Suppressor macrophage treated with lipopolysaccharide for 4 hours (primary cell): ENCODE measurements at places on chromosomes 5 and 9.

DNA sequence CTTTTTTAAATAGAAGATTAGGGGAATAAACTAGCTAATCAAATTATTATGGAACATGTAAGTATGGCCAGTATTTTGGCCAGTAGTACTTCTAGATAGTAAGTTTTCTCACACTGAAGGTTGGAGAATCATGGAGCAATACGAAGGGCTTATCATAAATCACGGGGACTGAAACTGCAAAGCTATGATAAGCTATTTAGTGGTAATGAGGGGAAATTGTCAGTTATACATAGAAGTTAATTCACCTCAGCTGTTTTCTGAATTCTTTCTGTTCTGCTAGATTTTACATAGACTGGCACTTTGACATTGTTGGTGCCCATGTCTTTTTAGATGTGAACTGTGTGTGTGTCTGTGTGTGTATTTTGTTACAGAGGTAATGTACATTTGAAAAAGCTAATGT lies 34.5 kb upstream of the FAM151B start:
- no peak for DNase-seq

- DNase-seq = no peak
Measured at GRCh38 chr5:14741801-14742440, 77.4 kb downstream of the OTULIN start.

DNA sequence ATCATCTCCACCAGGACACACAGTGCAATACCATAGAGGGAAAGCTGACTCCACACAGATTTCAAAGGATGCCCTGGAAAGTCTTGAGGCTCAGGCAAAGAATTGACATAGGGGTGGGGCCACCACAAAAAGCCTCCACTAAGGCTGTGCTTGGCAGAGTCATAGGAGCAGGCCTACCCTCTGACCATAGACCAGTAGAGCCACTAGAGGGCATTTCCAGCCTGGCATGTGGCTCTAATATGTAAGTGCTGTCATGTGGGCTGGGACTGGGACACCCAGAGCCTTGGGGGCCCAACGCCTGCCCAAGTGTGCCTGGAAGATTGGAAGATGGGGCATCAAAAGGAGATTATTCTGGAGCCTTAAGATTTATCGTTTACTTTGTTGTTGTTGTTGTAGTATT lies 726.0 kb downstream of the DNAH5 start:
- DNase-seq = no peak

DNA sequence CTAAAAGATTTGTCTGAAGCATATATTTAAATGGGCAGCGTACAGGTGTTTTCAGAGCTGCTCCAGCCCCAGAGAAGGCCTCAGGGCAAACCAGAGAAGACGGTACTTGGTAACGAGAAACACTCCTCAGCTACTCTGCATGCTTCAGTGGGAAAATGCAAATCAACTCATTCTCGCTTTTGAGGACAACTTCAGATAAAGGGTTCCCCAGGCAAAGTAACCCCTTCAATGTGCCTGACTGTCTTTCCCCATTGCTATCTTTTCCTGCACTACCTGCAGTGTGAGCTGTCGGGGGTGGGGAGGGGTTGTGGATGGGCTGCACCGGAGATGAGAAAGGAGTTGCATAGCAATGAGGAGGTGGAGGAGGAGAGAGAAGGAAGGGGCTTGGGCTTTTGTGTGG lies 339.7 kb upstream of the CLINT1 start:
- no peak for DNase-seq

DNA sequence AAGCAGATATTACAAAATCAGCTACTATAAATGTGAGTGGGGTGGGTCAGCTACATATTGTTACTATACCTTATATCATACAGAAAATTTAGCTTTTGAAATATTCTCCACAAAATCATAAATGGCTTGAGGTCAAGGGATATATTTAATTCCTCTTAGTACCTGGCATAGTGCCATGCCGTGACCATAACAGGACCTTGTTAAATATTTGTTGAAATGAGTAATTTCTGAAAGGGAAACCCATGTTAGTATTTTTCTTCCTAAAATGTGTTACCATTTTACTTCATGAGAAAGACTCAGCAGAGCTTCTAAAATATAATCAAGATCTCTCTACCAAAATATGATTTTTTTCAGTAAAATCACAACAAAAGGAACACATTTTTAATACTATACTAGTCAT lies 14.8 kb downstream of the ATP10B start:
- peak; percentile 41 for DNase-seq

DNA sequence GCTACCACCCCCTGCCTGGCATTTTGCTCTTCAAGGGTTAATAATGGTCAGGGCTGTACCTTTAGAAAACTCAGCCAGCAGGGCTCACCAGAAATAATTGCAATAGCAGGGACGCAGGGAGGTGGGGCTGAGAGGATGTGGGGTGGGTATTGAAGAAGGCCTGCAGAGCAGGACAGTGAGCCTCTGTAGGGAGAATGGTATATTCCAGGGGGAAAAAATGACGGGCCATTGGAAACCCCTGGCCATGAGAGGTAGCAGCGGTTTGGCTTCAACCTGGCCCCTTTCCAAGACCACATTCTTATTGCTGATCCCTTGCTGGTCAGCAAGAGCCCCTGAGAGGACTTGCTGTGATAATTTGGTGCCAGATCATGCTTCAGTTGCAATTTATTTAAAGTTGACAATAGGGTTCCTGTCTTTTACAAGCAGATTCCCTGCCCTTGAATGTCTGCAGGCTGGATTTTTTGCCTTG lies 36.7 kb upstream of the CTNNA1 start:
- DNase-seq = no peak

GRCh38 chr5:59571067-59571466 lies 322.5 kb downstream of the PDE4D start:
- no peak for DNase-seq

GRCh38 chr9:118104363-118104762 lies 400.2 kb downstream of the TLR4 start:
- no peak for DNase-seq

- DNase-seq = peak; percentile 34
Measured at GRCh38 chr5:143922718-143923117, 110.8 kb downstream of the HMHB1 start.

GRCh38 chr5:3000631-3001030 lies 249.2 kb upstream of the IRX2 start:
- no peak for DNase-seq

DNA sequence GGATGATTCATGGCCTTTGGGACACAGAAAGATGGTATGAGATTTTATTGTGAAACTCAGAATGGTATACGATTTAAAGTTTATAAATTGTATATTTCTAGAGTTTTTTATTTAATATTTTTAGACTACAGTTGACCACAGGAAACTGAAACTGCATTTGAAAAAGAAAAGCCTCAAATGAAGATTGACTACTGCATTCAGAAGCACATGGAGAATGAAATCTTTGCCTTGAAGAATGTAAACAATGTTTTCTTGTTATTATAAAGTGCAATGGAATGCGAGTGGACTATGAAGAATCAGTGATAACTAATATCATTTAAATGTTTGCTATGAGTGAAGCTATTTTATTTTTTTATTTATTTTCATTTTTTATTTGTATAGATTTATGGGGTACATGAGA lies 169.1 kb upstream of the CDH18 start:
- no peak for DNase-seq

- DNase-seq = peak; percentile 71
Measured at GRCh38 chr9:130128251-130128650, 44.0 kb upstream of the NCS1 start.

- DNase-seq = no peak
Measured at GRCh38 chr5:134638760-134639201, 6.2 kb upstream of the SAR1B start.

DNA sequence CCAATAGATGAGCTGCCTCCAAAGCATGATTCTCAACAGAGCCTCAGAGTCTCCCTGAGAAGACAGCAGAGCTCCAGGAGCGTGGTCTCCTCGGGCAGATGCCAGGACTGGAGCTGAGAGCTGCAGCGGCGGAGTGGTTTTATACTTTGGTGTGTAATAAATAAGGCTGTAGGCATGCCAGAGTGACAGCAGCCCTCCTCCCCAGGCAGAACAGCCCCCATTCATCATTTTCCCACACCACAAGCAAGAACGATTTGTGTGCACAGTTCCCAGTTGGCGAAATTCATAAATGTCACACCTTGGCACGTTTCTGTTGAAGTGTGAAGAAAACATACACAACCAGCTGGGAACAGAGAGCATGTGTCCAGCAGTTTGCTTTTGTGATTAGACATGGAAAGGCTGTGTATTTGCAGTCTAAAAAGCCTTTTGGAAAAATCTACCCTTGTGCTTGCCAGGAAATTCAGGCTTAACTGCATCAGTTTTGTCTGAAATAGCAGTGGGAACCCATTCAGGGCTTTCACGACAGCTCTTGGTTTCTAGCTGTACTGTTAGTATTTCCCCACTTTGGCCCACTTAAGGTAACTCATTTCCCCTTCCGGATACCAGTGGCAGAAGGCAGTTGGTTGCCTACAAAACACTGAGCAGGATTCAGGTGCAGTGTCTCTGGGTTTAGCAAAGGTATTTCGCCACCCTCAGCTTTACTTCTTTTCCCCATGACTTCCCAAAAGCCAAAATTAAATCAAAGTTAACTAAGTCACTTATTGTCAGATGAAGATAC lies at the start of gene C1QTNF3:
TSS of gene C1QTNF3 (minus strand) at position 115 of the 778 bp plus-strand sequence. CDS start at position 27, 88 bp downstream.
- no peak for DNase-seq

DNA sequence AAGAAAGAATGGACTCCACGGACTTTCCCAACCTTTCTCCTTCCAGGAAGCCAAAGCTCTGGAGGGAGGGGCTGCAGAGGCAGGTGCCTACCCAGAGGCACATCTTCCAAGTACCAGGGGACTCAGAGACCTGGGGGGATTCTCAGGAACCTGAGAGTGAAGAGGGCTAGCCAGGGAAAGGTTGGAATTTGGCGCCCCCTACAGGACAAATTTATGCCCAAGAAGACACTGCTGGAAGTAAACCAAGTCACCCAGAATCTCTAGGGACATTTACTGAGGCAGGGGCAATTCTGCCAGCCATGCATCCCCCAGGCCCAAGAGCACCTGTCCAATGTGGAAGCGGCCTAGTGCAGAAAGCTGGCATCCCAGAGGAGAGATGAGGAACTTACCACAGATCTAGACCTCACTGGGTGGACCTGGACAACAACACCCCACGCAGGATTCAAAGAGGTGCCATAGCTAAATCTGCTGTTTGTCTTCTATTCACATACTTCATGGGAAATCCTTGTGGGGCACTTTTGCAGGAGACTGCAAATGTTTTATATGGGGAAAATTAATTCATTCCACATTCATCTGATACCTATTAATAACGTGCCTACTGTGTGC lies 25.9 kb upstream of the IDNK start:
- DNase-seq = peak; percentile 61

- no peak for DNase-seq
Measured at GRCh38 chr5:72245951-72246532, 74.0 kb downstream of the MRPS27 start.

GRCh38 chr5:41482173-41482572 lies 28.2 kb downstream of the PLCXD3 start:
- DNase-seq = no peak

GRCh38 chr9:83937861-83938455 lies 16.7 kb upstream of the KIF27 start:
- DNase-seq = peak; percentile 84
